Neural crest cell (in vitro differentiated cells): ENCODE measurements at places on chromosomes 5 and 9. TPM values are rescaled to one million over a fixed set of nuclear protein-coding genes. Genes with fewer than 3 reads are reported as not detected.

Gene HAPLN1
- 0.75 and 1.4 TPM in 2 replicates for total RNA-seq

Gene SPATA31D4
- total RNA-seq = not detected in 2 replicates

Gene NFIB
- total RNA-seq = 2.9 and 3.7 TPM in 2 replicates

Gene LCN9
- 0.30 and 0.66 TPM in 2 replicates for total RNA-seq

Gene NDUFS6
- total RNA-seq = 50.2 and 52.3 TPM in 2 replicates

Gene ADAMTS12
- total RNA-seq = 10.4 and 10.8 TPM in 2 replicates

- DNase-seq = no peak
These were observed 411.6 kb downstream of the BNC2 start for GRCh38 chr9:16458696-16459420.

DNA sequence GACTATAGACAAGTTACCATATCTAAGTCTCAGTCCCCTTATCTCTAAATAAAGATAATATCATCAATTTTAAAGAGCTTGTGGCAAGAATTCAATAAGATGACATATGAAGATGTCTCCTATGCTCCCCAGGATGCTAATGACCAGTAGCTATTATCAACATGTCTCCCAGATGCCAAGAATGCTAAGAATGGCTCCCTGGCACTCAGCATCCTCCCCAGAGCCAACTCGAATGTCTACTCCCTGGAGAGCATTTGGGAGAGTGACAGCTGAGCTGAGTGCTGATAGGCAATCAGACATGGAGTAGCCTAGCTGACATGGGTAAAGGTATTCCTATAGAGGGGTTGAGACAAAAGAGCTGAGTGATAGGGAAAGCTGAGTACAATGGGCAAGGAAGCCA is 15.9 kb downstream of the P4HA2 start:
- no peak for DNase-seq

DNA sequence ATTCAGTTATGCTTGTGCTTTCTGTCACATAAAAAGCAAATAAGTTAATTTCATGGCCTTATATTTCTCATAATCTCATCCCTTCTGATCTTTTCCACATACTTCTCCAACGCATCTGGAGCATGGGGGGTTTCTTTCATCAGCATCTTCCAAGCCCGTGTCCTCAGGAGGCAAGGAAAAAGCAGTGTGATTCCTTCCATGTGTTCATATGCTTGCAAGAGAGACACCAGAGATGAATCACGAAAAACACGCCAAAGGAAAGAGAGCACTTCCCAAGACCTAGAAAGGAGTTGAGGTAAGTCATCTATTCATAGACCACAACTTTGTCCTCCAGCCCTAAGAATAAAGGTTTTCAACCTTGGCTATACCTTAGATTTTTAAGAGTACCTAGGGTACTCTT is 26.0 kb upstream of the SVEP1 start:
- no peak for DNase-seq

GRCh38 chr5:131538177-131538593 is 96.8 kb downstream of the RAPGEF6 start:
- DNase-seq = no peak

GRCh38 chr9:138023394-138024124 is 146.0 kb downstream of the CACNA1B start:
- DNase-seq = peak; percentile 3

DNA sequence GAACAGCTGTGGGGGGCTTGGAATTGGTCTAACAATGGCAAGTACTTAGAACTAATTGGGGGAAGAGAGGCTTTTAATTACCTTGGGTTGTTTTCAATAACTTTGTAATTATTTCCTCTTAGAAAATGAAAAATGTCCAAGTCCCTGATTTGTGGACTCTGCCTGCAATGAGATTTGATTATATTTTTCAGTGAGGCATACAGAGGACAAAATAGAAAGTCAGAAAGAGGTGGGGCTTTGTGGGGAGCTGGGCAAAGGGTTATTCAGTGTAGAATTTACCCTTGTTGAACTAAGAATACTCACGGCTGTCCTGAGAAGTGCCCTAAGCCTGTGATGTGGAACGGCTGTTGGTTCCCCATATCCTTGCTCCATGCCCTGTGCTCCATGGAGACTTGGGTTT is 153.0 kb downstream of the ICE1 start:
- DNase-seq = no peak

DNA sequence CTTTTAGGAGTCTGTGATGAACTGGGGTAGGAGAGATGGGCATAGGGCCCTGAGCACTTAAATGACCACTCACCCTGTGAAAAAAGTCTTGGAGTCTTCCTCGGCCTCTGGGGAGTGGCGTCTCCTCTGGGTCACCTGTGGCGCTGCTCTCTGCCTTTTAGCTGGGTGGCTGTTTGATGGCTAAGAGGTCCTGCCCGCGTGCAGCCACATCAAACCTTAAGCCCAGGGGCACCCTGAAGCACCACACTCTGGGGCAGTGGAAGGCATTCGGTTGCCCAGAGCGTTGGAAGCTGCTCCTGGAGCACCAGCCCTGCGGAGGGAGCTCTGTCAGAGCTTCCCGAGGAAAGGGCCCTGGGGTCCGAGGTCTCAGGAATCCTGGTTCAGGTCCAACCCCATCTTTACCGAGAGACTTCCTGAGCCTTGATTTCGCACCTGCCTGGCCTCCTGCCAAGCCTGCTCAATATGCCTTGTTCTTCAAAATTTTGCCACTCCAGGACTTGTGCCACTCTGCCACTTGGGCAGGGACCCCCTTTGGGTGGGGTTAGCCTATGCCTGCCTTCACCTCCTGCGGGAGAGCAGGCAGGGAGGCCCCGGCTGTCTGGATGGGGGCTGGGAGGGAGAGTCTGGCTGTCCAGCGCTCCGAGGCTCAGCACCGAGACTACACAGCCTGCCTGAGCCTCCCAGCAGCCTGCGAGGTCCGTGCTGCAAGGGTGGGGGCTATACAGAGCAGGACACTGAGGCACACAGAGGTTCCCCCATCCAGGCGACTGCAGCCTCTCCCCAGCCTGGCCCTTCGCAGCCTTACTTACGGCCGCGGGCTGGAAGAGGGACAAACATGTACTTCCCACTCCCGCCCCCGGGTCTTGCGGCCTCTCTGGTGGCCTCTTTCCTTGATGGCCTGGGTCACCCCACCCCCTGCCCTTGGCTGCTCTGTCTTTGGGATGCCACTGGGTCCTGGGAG is 63.4 kb upstream of the RNU6ATAC start:
- no peak for DNase-seq

DNA sequence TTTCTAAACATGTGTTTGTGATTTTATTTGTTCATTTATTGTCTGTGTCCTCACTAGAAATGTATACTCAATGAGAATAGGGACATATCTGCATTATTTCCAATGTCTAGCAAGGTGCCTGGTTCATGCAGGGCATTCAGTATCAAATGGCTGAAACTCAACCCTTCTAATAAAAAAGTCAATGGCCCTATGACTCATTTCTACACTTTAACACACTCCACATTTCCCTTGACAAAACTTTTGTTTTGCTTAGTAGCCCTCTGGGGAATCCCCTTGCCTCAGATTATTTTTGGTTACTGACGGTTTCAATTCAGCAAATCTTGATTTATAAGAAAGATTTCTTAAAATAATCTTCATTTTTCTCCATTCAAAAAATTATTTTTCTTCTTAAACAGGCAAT is 206.0 kb upstream of the DMRTA1 start:
- no peak for DNase-seq
